Astrocyte (in vitro differentiated cells and primary cell): ENCODE measurements at places on chromosomes 12 and 14.
A peak's percentile ranks its signal among the peaks of the same experiment; 100 is the strongest.

DNA sequence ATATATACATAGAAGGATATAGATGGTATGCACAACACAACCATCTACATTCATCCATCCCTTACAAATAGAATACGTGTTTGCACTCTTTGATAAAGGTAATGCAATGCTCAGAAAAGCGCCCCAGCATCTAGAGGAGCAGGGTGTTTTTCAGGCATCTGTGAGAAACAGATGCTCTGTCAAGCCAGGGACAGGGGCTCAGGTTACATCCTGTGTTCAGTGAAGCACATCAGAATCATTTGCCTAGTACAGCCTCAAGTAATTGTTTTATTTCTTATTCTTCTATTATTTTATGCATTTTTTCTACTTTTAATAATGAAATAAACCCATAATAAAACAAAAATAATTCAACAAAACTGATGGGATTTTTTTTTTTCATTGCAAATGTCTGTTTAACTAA lies 50.5 kb upstream of the HIF1A start:
- H3K36me3 ChIP-seq, result no peaks in the 10 kb centered on the region
- no peak overlapping the region for H3K27ac ChIP-seq
- no peak for DNase-seq
- no peak overlapping the region for H3K4me3 ChIP-seq
- no peaks in the 10 kb centered on the region for H3K4me1 ChIP-seq
- no peaks in the 10 kb centered on the region for H3K27me3 ChIP-seq

GRCh38 chr14:22994762-22995275 lies 12.5 kb upstream of the AJUBA start:
- peaks cover 5% of the 10 kb centered on the region for H3K4me1 ChIP-seq
- H3K27me3 ChIP-seq, result no peaks in the 10 kb centered on the region
- DNase-seq, result no peak
- no peak overlapping the region for H3K4me3 ChIP-seq
- H3K36me3 ChIP-seq, result no peaks in the 10 kb centered on the region
- no peak overlapping the region for H3K27ac ChIP-seq

DNA sequence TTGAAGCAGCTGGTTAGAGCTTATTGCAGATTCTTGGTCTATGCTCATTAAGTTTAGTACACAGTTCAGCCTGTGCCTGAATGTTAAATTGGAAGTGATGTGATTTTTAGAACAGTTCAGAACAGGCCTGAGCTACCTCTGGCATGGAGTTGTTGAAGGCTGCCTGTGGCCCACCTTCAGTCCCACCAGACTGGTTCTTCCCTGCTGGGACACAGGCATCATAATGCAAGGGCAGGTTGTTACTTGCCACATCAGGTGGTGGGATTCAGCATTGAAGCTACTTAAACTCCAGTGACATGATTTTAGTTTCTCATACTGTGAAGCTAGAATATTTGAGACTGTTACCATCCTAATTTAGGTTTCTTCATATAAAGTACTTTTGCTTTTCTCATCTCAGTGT lies 49.4 kb downstream of the PROX2 start:
- no peak overlapping the region for H3K27ac ChIP-seq
- no peak overlapping the region for H3K4me3 ChIP-seq
- no peaks in the 10 kb centered on the region for H3K4me1 ChIP-seq
- H3K27me3 ChIP-seq, result no peaks in the 10 kb centered on the region
- no peak for DNase-seq
- peaks cover 31% of the 10 kb centered on the region for H3K36me3 ChIP-seq

GRCh38 chr14:80798211-80798610 lies 143.3 kb downstream of the CEP128 start:
- H3K27ac ChIP-seq, result no peak overlapping the region
- H3K4me3 ChIP-seq, result no peak overlapping the region
- no peaks in the 10 kb centered on the region for H3K27me3 ChIP-seq

DNA sequence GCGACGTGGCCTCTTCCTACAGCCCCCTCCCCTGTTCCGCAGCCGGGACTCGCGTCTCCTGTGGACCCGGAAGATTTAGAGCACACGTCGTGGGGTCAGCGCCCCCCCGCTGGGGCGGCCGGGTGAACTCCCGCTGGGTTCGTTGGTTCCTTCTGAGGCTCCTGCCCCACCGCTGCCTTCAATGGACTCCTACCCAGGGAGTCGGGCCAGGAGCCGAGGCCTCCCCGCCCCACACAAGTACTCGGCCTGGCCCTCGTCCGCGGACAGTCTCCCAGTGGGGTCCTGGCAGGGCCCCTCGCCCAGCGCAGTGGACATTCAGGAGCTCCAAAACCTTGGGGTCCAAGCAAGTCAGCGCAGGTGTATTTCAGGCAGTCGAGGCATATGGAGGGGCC lies 1.2 kb downstream of the MMP17 start:
- no peaks in the 10 kb centered on the region for H3K36me3 ChIP-seq
- peaks cover 28% of the 10 kb centered on the region for H3K4me1 ChIP-seq
- H3K4me3 ChIP-seq, result peak overlapping the region; percentile 56
- no peaks in the 10 kb centered on the region for H3K27me3 ChIP-seq

DNA sequence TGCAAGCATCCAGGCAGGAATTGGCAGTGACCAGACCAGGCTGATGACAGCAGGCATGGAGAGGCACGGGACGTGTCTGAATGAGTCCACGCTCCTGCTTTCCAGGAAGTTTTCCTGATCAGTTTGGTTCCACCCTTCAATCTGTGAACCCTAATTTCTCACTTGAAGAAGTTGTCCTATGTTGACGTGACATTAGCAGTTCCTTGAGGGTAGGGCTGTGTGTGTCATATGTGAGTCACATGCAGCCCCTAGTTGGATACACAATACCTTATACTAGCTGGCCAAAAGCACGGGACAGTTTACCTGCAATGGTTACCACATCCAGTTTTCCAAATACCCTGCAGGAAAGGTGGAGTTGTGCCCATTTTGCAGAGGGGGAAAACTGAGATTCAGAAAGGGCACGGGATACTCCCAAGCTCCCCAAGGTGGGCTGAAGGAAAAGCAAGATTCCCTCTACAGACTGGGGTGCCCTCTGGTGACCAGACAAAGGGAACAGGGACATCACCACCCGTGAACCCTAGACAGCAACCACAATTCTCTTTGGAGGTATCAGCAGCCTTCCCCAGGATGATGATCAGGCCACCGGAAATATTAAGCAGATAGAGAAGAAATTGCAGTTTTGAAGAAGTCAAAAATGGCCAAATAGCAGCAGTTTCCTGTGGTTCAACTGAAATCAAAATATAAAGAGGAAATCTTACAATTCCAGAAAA lies 194.5 kb downstream of the PHETA1 start:
- no peaks in the 10 kb centered on the region for H3K36me3 ChIP-seq
- DNase-seq, result no peak
- H3K4me1 ChIP-seq, result no peaks in the 10 kb centered on the region
- H3K27me3 ChIP-seq, result peaks cover 11% of the 10 kb centered on the region

GRCh38 chr12:128969480-128970055 lies 116.3 kb downstream of the GLT1D1 start:
- H3K27me3 ChIP-seq, result no peaks in the 10 kb centered on the region
- no peak overlapping the region for H3K4me3 ChIP-seq
- H3K36me3 ChIP-seq, result no peaks in the 10 kb centered on the region
- H3K27ac ChIP-seq, result no peak overlapping the region

- peaks cover 27% of the 10 kb centered on the region for H3K27me3 ChIP-seq
- H3K36me3 ChIP-seq, result no peaks in the 10 kb centered on the region
- no peak overlapping the region for H3K27ac ChIP-seq
Measured at GRCh38 chr12:110844551-110845338, 2.0 kb upstream of the CCDC63 start.

- DNase-seq, result no peak
- H3K27me3 ChIP-seq, result no peaks in the 10 kb centered on the region
- H3K4me3 ChIP-seq, result no peak overlapping the region
- no peak overlapping the region for H3K27ac ChIP-seq
Measured at GRCh38 chr12:13061377-13061776, 17.2 kb downstream of the FAM234B start.

GRCh38 chr14:48035836-48036235 lies 360.4 kb upstream of the MDGA2 start:
- no peaks in the 10 kb centered on the region for H3K36me3 ChIP-seq
- H3K4me1 ChIP-seq, result no peaks in the 10 kb centered on the region
- no peaks in the 10 kb centered on the region for H3K27me3 ChIP-seq
- H3K27ac ChIP-seq, result no peak overlapping the region

DNA sequence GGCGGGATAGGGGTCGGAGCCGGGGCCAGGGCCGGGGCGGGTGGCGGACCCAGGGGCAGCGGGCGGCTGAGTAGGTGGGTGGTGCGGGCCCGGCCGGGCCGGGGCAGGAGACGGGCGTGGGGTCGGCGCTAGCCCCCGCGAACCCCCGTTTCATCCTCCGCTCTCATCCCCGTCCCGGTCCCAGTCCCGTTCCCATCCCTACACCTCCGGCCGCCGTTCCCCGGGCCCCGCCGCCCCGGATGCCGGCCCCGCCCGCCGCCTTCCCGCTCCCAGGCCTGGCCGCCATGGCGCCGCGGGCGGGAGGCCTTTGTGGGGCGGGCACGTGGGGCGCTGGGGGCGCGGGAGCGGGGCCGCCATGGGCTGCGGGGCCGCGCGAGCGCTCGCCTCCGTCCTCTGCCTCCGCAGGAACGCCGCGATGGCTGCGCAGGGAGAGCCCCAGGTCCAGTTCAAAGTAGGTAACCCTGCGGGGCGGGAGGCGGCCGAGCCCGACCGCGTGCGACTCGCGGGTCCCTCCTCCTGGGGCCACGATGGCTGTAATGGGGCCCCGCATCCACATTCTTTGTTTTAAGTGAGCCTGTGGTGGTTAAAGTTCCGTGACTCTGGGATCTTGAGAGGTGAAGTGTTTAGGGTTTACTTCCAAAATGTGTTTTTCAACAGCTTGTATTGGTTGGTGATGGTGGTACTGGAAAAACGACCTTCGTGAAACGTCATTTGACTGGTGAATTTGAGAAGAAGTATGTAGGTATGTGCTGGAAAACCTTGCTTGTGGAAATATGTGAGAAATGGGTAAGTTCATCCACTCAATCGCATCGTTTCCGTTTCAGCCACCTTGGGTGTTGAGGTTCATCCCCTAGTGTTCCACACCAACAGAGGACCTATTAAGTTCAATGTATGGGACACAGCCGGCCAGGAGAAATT lies 572 bp downstream of the RAN start:
- H3K4me3 ChIP-seq, result peak overlapping the region; percentile 91
- peaks cover 19% of the 10 kb centered on the region for H3K4me1 ChIP-seq
- peak; percentile 48 for DNase-seq
- peaks cover 44% of the 10 kb centered on the region for H3K36me3 ChIP-seq

DNA sequence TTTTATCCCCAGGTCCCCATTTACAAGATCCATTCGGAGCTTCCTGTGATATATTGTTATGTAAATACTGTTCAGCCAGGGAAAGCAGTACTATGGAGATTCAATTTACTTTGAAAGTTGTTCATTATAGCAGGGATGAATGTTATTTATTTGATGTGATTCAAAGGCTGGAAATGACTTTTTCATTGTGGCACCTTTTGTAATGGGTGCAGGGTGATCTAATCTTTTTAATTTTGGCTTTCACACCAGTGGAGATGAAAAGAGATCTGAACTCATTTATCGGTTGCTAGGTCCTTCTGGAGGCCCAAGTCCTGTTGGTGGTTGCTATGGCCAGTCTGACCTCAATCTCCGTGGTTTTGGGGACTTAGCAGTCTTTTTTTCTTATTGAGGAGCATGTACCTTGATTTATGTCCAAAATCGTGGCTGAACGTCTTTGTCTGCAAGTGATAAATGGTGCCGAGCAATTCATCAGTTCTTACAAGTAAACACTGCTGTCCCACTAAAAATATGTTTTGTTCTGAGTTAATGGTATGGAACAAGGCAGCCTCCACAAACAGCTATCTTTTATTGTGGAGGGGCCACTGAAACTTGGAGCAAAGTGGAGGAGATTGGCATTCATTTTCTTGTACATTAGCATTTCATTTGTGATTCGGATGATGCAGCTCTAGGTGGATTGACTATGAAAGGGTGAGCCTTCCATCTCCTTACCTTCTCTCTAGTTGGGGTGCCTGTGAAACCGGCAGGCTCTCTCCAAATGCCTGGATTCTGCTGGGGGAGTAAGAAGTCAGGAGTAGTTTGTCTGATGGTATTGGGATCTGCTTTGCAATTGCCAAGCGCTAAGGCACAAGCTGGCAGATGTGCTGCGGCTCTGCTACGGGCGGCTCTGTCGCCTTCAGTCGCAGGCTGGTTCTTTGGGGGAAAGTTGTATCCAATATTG lies 2.0 kb downstream of the RMST start:
- H3K27ac ChIP-seq, result no peak overlapping the region
- peak; percentile 4 for DNase-seq
